ENCODE measurements at places on chromosomes 5 and 9.

- DNase-seq, result no peak
These were observed 47.9 kb downstream of the MAST4 start for GRCh38 chr5:66644111-66644510.

DNA sequence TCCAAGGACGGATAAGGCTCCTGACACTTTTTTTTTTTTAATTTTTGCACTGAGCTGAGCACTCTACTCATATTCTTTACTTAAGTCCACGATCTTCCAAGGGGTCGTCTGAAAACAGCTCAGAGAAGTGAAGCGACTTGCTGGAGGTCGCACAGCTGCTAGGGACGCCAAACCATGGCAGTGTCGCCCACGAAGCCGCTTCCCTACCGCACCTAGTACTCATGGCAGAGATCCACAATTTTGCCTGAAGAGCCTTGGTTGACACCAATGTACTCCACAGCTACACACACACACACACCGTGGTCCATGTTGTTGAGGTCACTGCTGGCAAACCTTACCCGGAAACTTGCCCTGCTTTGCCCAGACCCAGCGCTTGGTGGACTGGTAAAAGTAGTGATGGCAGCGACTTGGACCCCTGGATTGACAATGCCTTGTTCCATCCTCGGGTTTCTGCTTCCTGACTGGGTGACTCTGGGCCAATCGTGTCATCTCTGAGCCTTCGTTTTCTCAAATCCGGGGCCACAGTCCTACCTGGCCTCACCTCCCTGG lies 521 bp upstream of the SLIT3 start:
- DNase-seq, result no peak

GRCh38 chr5:38681029-38681706 lies 124.7 kb upstream of the LIFR start:
- no peak for DNase-seq

DNA sequence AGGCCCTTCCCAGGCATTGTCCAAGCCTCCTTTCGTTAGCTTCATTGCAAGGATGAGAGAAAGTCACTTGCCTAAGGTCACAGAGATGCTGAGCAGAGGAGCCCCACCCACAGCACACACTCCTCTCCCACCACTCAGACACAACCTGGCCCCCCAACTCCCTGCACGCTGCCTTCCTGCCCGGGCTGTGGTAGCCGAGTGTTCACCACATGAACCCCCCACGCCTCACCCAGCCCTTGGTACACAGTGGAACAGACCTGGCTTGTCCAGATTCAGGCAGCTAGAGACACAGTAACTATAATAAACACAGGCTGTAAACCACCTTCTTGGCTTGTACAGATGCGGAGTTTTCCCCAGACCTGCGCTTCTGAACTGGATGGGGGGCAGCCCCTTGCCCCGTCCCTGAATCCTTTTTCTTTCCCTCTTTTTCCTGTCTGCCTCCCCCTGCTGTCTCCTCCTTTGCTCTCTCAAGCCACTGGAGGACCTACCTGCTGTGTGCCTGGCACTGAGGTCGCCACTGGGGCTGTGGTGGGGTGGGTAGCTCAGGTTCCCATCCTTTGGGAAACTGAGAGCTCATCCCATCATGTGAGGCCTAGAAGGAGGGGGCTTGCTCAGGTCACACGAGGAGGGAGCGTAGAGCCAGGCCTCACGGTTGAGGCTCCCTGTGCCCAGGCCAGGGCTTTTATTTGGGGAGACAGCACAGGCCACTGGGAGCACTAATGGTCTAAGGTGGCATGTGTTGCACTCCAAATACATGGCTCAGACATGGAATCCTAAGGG lies 55.7 kb upstream of the SYNPO start:
- DNase-seq, result no peak

DNA sequence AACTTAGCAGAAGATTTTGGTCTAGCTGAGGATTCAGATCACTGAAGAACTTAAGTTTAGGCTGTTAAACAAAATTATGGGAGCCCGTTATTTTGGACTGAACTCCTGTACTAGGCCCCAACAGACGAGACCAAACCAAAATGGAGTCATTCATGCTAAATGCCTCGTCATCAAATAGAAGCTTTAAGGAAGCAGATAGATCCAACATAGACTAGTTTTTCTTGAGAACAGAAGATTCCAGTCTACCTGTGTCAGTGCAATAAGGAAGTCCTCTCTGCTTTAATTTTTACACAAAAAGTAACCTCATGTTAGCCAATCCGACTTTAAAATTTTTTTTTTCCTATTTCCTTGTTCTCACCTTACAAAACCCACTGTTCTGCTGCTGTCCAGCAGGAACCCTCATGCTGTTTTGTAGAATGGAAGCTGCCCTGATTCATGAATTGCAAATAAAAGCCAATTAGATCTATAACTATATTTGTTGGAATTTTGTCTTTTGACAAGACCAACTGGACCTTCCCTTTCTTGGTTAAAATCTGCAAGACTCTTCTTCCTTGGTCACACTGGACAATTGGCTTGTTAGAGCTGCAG lies 29.0 kb upstream of the GOLM1 start:
- no peak for DNase-seq

DNA sequence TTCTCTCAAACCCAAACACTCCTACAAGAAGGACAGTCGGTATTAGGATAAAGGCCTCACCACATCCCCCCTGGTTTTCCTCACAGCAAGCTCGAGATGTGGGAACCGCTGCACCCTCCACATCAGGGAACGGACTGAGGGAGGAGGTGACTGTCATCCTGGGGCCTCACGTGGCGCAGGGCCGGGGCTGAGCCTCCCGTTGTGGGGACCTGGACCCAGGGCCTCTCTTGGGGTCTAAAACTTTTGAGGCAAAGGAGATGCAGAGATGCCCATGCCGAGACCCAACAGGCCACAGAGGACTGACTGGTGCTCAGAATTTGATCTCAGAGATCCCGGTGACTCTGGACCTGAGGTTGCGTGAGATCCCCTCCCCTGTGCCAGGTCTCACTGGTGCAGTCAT lies 72.7 kb downstream of the MRPL36 start:
- no peak for DNase-seq

GRCh38 chr5:135890867-135891266 lies 4.8 kb downstream of the IL9 start:
- no peak for DNase-seq
